ENCODE measurements at places on chromosomes 11 and 22.

GRCh38 chr11:63682066-63683021 lies 1.0 kb downstream of the RTN3 start:
- no peak for DNase-seq

DNA sequence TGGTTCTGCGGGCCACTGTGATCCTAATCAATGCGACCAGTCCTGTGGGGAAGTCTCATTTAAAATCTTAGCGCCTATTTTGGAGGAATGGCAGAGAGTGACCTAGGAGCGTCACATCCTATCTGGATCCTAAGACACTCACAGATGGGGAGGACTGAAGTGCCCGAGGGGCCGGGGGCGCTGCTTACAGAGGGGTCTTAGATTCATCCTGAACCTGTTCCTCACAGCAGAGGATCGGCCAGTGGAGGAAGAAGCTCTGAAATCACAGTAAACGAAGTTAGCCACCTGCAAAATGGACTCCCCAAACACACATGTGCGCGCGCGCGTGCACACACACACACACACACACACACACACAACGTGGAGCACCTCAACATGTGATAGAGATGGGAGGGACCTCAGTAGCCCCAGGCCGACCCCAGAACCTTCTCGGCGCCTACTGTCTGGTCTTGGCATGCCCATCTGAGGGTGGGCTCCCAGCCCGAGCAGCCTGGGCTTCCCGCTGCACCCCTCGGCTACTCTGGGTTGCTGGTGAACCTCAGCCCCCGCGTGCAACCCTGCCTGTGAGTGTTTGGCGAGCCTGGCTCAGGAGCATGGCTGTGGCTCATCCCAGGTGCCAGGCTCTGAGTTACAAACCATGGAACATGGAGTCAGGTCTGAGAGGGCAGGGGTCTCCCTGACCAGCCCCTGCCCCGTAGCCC lies 613.3 kb downstream of the TBC1D22A start:
- DNase-seq = no peak

DNA sequence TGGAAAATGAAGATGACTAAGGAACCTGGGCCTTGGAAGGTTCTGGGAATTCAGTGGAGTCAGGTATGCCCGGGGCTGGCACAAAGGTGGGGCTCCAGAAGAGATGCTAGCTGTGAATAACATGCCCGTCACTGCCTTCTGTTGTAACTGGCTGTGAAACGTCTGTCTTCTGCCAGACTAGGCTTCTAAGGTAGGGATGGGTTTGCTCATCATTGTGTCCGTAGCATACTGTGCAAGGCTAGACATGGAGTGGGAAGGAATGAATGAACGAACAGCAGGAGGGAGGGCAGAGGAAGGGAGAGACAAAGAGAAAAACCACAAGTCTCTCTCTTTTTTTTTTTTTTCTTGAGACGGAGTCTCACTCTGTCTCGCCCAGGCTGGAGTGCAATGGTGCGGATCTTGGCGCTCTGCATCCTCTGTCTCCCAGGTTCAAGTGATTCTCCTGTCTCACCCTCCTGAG lies 327.4 kb downstream of the MN1 start:
- DNase-seq = no peak

GRCh38 chr11:17171343-17171742 lies 36.4 kb downstream of the PIK3C2A start:
- DNase-seq = no peak

DNA sequence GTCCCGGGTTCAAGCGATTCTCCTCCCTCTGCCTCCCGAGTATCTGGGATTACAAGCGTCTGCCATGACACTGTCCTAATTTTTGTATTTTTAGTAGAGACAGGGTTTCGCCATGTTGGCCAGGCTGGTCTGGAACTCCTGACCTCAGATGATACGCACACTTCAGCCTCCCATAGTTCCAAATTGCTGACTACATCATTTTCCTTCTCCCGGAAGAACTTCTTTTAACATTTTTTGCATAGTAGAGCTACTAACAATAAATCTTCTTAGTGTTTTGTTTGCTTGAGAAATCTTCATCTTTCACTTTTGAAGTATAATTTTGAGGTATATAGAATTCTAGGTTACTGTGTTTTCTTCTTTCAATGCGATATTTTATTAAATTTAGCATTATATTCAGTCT lies 1415.1 kb upstream of the RAG2 start:
- DNase-seq = no peak

- no peak for DNase-seq
Measured at GRCh38 chr11:36306888-36307287, 10.8 kb downstream of the PRR5L start.

- DNase-seq = peak; percentile 24
Measured at GRCh38 chr22:36197514-36198146, 4.0 kb downstream of the APOL4 start.

DNA sequence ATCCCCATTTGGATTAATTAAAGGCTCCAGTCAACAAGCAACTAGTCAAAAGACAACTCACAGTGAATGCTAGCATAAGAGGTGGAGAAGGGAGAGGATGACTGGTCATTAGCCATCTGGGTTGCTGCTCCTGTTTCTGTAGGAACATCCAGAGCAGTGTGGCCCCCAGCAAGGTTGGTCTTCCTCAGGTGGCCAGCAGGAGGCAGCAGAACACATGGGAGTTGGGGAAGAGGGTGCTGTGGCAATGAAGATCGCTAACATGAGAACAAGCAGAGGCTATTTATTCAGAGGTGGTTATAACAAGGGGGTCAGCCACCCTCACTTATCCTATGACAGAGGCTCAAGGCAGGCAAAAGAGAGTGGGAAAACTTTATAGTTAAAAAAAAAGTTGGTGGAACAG lies 21.3 kb downstream of the IZUMO1R start:
- DNase-seq = peak; percentile 2

- DNase-seq = no peak
Measured at GRCh38 chr11:31355131-31355530, 14.4 kb downstream of the DCDC1 start.

- no peak for DNase-seq
Measured at GRCh38 chr11:108204929-108205499, 17.4 kb downstream of the NPAT start.

DNA sequence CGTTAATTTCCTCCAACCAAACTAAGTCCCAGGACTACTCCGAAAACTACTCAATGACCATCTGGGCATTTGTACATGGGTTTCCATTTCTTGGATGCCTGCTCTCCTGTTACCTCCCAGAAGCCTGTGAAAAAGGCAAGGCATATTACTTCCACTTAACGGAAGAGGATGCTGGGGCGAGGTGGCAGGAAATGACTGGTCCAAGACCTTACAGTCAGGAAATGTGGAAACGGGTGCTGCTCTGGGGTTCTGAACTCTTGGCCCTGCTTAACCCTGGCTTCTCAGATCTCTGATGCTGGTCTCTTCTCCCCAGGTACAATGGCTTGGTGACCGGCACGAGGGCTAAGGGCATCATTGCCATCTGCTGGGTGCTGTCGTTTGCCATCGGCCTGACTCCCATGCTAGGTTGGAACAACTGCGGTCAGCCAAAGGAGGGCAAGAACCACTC lies 12.9 kb downstream of the ADORA2A start:
- DNase-seq = no peak

DNA sequence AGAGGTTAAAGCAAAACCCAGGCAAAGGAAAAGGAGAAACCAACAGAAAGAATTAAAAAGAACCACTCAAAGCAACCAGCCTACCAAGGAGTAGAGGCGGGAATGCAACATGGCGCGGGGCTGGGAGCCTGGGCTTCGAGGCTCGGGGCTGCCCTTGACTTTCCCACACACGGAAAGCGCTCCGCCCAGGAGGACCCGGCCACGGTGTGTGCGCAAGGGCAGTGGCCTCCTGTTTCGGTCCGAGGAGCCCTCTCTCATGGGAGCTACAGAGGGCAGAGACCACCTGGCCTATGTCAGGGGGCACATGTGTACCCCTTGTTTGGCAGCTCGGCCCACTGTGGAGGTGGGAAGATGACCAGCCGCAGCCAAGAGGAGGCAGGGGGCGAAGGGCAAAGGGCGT lies 55.9 kb downstream of the APOL1 start:
- DNase-seq = no peak

DNA sequence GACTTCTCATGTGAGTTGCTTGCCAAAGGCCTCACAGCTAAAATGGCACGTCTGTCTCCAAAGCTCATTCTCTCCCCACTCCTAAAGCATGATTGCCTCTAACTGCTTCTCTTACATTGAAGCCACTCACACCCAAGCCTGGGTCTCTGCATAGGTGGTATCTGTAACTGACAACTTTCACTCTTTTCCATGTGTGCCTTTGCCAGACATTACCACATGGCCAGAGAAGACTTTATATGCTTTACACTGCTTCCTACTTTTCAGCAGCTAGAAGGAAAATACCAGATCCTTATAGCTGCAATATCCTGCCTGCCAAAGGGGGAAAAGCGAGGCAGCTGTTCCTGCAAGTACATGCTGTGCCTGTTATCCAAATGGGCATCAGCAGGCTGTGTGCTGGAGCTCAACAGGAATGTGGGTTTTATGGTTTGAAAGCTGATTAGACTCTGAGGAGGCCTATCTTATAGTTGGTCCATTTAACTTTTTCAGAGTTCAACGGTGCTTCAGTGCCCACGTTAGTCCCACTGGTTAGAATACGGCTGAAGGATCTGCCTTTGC lies 547.1 kb downstream of the RAB38 start:
- no peak for DNase-seq

GRCh38 chr11:1881442-1882264 lies 10.0 kb downstream of the PRR33 start:
- no peak for DNase-seq

- no peak for DNase-seq
Measured at GRCh38 chr11:112834277-112834755, 126.9 kb upstream of the NCAM1 start.

DNA sequence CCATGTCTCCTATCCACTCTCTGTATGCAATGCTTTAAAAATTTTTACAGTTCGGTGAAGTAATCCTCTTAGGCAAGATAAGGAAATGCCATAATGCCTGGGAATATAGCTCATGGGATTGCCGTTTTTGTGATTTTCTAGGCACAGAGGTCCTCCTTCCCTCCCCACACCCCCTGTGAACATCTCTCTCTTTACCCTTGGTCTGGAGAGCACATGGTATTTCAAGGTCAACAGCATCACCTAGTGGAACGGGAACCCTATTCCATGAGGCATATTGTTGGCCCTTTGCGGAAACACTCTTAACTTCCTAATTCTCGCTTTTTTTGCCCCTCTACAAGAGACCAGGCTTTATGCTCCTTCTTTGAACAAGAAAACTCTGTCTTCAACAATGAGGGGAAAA lies 8.8 kb downstream of the NXPE4 start:
- DNase-seq = no peak

DNA sequence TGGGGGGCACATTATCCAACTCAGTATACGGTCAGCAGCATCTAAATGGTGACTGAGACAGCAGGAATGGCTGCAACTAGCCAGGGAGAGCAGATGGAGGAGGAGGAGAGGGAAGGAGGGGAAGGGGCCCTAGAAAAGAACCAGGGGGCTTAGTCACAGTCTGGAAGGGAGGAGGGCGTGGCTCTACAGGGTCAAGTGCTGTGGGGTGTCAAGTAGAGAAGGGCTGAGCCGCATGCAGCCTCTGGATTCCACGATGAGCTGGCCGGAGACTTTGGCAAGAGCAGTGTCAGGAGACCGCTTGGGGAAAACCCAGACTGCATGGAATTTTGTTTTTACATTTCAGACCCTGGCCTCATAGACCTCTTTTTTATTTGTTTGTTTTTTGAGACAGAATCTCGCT lies 25.8 kb upstream of the PPFIA1 start:
- no peak for DNase-seq

- DNase-seq = no peak
Measured at GRCh38 chr11:43925063-43925931, 17.1 kb upstream of the C11orf96 start.

GRCh38 chr11:854601-855329 lies 12.1 kb downstream of the TSPAN4 start:
- no peak for DNase-seq

DNA sequence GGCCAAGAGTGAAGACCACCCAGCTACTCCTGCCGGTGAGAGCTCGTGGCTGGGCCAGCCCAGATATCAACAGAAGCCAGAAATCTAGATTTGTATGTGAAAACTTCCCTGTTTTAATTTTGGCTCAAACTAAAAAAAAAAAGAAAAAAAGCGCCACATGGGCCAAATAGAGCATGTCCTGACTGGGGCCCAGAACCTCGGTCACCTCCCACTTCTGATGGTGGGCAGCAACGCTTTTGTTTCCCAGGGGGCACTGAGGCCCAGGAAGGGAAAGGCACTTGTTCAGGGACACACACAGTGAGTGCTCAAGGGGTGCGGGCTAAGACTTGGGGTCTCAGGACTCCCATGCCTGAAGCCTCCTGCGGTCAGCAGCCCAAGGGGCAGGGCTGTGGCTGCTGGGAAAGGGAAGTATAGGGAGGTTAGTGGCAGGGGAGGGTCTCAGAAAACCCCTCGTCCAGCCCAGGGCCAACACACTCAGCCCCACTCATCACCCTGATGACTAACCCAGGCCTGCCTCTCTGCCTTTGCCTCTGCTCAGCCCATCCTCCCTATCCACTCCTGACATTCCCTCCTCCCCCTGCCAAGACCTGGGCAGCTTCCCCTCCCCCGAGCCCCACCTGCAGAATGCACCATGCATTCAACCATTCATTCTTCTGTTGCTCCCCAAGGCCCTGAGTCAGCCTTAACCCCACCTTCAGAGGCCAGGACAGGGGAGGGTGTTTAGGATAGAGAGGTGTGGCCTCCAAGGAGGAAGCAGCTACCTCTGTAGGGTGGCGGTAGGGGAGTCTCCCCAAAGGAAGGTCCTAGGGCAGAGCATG lies 30.0 kb upstream of the TCF20 start:
- DNase-seq = no peak

DNA sequence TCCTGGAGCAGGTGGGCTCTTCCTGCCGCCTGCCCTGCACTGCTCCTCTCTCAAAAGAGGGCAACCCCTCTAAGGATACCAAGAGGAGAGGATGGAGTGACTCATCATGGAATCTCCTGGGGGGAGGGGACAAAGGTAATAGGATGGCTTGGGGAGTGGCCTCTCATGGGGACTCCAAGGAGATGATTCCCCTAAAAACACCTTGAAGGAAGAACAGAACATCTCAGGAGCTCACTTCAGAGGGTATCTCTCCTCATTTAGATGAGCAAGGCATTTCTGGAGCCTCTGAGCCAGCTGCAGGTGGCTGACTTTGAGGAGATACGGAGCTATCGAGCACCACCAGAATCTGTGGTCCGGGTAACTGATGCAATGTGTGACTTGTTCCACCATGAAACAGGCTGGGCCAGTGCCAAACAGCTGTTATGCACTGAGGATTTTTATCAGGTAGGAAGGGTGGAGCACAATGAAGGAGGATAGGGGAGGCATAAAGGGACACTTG lies 40.2 kb downstream of the RRP8 start:
- no peak for DNase-seq

DNA sequence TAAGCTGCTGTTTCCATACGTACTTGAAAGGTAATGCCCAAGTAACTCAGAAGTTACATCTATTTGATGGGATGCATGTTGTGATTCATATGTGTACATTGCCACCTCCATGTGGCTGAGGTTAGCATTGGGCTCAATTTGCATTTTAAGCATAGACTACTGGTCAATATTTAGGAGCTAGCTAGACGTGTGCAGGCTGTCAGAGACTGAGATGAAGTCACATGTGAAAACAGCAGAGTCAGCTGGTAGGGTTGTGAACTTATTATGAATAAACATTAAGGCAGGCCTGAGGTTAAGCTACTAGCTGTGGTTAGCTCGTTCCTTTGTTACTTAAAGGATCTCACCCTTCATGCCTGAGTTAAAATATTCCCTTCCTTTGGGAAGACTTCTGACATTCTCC lies 114.5 kb upstream of the MTNR1B start:
- DNase-seq = no peak
